ENCODE measurements at places on chromosomes 3 and 15.

DNA sequence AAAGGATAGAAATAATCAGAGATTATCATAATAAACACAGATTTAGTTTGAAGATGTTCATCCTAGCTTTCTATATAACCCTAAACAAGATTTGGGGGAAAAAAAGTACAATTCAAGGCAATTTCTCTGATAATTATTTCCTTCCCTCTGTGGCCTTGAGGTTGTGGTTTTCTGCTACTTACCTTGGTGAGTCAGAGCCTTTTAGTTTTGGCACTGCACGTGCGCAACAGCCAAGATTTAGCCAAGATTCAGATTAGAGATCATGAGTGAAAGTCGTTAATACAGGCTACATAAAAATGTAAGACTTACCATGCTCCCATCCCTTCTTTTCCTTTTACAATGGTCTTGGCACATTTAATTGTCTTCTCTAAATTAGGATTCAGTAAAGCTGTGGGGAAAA is 6.7 kb downstream of the LYZL4 start:
- DNase-seq = no peak

DNA sequence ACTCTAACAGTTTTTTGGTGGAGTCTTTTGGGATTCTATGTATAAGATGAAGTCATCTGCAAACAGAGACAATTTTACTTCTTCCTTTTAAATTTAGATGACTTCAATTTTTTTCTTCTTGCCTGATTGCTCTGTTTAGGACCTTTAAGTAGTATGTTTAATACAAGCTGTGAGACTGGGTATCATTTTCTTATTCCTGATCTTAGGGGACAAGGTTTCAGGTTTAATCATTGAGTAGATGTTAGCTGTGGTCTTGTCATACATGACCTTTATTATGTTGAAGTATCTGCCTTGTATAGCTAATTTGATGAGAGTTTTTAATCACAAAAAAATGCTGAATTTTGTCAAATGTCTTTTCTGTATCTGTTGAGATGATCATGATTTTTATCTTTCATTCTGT is 20.6 kb downstream of the GRM2 start:
- DNase-seq = no peak

- DNase-seq = no peak
Observed at GRCh38 chr3:38383156-38383875, 36.7 kb downstream of the XYLB start.

DNA sequence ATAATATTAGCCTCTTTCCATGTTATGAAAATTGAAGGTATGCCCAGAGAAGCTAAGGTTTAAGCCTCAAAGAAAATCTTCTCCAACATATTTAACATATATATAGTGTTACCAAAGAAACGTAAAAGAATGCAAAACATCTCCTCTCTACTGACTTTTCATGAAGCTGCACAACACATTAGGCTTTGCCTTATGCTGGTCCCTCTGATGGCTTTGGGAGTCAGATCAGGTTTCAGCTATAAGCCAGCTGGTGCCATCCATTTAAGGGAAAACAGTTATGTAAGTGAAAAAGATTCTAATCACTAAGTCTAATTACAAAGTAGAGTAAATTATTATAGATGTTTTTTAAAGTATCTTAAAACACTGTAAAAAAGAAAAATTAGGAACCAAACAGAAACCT is 410.5 kb downstream of the LSAMP start:
- no peak for DNase-seq

DNA sequence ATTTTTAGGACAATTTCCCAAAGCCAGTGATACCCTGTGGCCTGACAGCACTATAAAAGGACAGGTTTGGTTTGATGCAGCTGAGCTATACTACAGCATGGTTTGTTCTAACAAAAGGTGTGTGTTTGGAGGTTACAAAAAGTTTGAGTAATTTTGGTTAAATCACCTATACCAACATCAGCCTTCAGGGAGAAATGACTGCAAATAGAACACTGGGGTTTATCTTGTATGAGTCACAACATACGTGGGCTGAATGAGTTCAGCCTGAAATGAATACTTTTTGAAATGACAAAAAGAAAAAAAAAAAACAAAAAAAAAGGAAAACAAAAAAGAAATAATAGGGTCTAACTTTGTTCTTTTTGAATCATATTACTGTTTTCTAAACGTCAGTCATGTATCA is 345.7 kb downstream of the CNTN3 start:
- no peak for DNase-seq

DNA sequence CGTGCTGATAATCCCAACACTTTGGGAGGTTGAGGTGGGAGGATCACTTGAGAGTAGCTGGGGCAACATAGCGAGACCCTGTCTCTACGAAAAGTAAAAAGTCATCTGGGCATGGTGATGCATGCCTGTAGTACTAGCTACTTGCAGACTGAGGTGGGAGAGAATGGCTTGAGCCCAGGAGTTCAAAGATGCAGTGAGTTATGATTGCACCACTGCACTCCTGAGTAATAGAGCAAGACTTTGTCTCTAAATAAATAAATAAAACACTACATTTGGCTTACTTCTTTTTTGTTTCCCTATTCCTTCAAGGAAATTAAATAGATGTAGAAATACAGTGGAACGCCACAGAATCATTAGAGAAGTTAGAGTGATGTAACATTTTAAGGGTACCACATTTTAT is 20.1 kb upstream of the LDHAL6B start:
- DNase-seq = no peak

DNA sequence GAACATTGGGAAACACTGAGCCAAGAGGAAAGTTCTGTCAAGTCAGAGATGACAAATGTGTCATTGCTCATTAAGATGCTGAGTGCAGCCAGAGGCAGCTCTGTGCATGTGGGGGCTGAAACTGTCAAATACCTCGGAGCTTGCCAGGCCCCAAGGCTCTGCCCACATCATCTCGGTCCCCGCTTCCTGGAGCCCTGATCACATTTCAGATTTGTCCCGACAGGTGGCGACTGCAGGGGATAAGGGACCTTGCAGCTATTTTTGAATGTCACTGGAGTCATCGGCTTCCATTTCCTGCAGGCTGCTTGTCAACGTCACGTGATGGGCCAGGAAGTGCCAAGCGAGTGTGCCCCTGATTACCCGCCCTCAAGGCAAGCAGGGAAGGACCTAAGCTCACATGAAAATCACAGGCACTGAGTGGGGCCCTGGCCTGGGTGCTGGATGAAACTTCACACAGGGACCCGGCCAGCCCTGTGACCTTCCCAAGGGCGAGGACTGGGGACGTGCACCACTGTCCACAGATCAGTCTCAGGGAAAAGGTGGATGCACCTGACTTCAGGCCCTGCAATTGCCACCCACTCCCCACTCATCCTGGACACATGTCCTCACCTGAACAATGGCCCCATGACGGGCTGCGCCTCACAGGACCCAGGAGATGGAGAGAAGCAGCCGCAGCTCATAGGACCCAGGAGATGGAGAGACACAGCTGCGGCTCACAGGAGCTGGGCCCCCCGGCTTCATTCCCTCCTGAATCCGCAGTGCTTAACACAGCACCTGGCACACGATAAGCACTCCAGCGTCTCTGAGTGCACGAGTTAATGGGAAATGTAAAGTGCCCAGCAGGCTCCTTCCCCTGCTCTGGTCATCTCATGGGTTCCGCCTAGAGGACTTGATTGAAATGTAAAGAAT is 73.4 kb downstream of the NUP210 start:
- no peak for DNase-seq

DNA sequence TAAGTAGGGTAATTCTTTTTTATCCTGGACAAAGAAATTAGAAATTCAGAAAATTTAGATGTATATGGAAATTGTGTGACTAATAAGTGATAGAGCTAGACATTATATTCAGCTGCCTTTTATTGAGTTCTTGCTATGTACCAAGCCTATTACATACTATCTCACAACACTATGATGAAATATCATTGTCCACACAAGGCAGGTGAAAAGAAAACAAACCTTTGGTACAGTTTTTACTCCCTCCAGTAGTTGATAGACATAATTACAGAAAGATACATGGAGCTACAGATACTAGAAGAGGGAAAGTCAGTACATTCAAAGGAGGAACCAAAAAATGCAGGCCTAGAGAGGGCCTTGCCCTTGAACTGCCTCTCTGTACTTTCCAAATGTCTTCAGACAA is 4.8 kb downstream of the IQCH start:
- DNase-seq = no peak

DNA sequence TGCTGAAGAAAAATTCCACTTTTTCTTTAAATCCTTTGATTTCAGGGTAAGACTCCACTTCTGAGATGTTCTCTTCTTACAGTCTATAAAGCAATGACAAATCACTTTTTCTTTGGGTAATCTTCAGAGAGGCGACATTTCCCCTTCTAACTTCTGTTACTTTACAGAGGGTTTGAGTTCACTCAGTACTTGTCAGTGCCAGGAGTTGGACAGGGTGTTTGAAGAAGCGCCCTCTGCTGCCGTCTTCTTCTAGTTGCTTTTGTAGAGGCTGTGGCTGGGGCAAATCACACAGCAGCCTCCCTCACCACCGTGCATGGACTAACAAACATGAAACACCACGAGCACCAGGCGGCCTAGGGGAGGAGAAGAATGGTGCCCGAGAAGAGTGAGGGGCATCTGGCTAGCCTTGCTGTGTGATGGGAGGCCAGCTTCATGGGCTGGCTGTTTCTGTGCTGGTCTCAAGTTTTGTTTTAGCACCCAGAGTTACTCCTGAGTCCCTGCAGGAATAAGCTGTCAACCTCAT is at the start of gene CD80:
TSS of gene CD80 (minus strand) at position 174 of the 523 bp plus-strand sequence. CDS start 1,886 bp downstream, outside the sequence.
- DNase-seq = peak; percentile 22

DNA sequence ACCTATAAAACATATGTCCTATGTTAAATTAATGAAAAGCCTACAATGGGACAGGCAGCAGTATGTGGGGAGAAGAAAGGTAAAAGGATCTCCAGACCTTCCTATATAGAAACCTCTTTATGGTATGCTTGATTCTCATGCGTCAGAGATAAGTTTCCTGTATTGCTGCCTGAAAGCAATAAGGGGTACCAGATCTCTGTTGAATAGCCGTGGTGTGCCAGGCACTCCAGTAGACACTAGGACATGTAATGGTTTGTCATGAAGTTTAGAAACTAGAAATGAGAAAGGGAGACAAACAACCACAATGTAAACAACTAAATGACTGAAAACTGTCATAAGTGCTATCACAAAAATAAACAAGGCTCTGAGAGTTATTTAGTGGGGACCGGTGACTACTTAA is 168.1 kb downstream of the EFHB start:
- DNase-seq = no peak

- no peak for DNase-seq
Observed at GRCh38 chr3:69200384-69201068, 78.1 kb upstream of the LMOD3 start.

GRCh38 chr3:18900994-18901393 is 247.3 kb upstream of the KCNH8 start:
- DNase-seq = no peak

DNA sequence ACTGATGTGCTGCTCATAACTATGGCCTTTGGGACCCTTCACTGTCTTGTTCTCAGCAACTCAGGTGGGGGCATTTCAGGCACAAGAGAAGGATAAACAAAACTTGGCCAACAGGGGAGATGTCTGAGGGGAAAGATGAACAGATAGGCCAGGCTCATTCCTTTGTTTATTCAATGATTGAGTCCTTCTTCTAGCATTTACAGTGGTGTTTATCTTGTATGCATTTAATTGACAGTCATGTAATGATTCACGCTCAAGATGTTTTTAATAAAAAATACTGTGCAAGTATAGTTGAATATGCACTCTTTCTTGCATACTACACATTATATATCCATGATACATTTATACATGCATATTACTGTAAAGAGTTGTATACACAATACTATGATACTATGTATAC is 44.5 kb downstream of the RHCG start:
- DNase-seq = no peak

- no peak for DNase-seq
Observed at GRCh38 chr3:16427103-16427965, 86.2 kb downstream of the RFTN1 start.

- DNase-seq = no peak
Observed at GRCh38 chr15:65980824-65981456, 111.6 kb downstream of the RAB11A start.

- no peak for DNase-seq
Observed at GRCh38 chr15:85947021-85947420, 132.7 kb upstream of the AGBL1 start.

GRCh38 chr3:31166249-31166885 is 271.9 kb upstream of the GADL1 start:
- DNase-seq = no peak

DNA sequence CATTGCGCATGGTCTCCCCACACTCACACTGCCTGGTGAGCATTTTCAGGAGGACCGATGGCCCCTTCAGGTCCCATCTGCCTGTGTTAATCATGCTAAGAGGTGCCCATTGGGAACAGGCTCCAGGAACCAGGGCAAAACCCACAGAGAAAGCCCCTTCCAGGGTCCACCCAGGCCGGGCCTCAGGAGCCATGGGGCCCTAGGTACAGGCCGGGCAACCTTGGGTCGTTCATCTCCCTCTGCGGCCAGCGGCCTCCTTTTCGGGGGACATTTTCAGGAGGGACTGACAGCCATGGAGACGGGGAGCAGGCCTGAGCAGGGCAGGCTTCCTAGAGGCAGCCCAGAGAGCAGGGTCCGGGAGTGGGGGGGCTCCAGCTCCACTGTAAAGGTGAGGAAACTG is 68.0 kb upstream of the TAMM41 start:
- DNase-seq = no peak

- no peak for DNase-seq
Observed at GRCh38 chr3:165643425-165643824, 193.8 kb downstream of the BCHE start.

- DNase-seq = no peak
Observed at GRCh38 chr15:38144921-38145320, 107.7 kb upstream of the SPRED1 start.

DNA sequence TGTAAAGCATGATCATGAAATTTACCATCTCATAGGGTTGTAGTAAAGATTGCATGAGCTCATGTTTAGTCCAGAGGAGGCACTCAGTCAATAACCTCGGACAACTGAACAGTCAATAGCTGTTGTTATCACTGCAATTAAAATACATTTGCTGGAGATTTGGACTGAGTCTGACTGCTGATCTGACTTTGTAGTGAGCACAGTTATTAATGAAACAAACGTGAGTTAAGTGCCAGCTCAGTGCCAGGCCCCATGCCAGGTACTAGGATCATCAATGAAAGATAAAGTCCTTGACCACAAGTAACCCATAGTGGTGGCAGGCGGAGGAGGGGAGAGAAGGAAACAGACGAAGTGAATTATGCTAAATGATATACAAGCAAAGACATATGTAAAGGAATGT is 43.7 kb upstream of the PRICKLE2 start:
- no peak for DNase-seq

GRCh38 chr3:71350998-71351397 is 232.5 kb downstream of the FOXP1 start:
- no peak for DNase-seq
